ENCODE measurements at places on chromosomes 11 and 22.

DNA sequence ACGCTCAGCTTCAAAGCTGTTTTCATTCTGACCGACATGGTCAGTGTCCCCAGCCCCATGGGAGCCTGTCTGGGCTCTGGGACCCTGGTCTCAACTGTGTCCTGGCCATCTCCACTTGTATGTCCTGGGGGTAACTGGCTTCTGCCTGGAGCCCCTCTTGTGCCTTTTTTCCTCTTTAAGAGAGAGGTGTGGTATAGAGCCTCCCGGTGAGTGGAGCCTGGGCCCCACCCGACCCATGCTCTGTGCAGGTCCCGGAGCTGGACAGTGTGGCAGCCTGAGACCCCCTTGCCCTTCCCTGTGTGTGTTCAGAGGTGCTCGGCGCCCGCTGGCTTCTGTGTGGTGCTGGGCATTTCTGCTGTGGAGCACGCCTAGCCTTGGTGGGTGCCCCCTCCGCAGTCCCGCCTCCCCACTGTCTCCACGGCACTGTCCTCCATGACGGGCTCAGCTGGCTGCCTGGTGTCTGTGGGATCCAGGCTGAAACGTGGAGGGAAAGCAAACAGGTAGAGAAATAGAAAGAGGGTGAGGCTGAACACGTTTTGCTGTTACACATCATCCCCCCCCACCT lies 74.9 kb downstream of the PARVB start:
- DNase-seq = no peak

GRCh38 chr22:45642986-45643385 lies 28.6 kb upstream of the ATXN10 start:
- no peak for DNase-seq

DNA sequence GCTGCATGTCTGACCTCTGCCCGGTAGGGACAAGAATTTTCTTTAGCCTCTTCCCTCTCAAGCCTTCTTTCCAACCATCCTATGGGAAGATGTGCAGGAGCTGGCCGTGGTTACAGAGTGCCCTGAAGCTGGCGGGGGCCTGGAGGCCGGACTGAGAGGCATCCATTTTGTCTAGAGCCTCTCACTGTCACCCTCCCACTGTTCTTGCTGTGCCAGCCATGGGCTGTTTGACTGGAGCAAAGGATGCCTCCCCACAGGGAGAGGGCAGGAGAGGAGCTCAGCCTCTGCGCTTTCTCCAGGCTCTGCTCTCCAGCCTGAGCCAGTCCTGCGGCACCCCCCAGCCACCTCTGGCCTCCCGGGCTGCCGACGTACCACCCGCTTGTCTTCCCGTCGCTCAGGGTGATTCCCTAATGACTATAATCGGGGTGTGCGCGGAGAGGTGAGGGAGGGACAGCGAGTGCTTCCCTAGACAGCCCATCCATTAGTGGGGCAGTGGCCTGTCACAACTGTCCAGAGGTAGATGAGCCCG lies 123.8 kb downstream of the NECTIN1 start:
- no peak for DNase-seq

GRCh38 chr22:36862251-36863242 lies 1.7 kb downstream of the NCF4 start:
- DNase-seq = no peak

- no peak for DNase-seq
These were observed 524 bp downstream of the MTMR2 start for GRCh38 chr11:95923439-95923727.

- no peak for DNase-seq
These were observed 1.8 kb downstream of the MTA2 start for GRCh38 chr11:62599901-62600300.

GRCh38 chr22:42365111-42365865 lies 66.9 kb downstream of the NFAM1 start:
- DNase-seq = no peak

- peak; percentile 44 for DNase-seq
These were observed 198.2 kb upstream of the POU2AF2 start for GRCh38 chr11:111047374-111047773.

GRCh38 chr11:17516551-17517150 lies 27.6 kb downstream of the USH1C start:
- DNase-seq = no peak

- peak; percentile 33 for DNase-seq
These were observed 10.3 kb downstream of the PRDM10 start for GRCh38 chr11:129992161-129992944.

GRCh38 chr11:74345420-74345819 lies 34.0 kb upstream of the P4HA3 start:
- DNase-seq = no peak

- DNase-seq = no peak
These were observed 60.7 kb downstream of the NFAM1 start for GRCh38 chr22:42371501-42371900.

DNA sequence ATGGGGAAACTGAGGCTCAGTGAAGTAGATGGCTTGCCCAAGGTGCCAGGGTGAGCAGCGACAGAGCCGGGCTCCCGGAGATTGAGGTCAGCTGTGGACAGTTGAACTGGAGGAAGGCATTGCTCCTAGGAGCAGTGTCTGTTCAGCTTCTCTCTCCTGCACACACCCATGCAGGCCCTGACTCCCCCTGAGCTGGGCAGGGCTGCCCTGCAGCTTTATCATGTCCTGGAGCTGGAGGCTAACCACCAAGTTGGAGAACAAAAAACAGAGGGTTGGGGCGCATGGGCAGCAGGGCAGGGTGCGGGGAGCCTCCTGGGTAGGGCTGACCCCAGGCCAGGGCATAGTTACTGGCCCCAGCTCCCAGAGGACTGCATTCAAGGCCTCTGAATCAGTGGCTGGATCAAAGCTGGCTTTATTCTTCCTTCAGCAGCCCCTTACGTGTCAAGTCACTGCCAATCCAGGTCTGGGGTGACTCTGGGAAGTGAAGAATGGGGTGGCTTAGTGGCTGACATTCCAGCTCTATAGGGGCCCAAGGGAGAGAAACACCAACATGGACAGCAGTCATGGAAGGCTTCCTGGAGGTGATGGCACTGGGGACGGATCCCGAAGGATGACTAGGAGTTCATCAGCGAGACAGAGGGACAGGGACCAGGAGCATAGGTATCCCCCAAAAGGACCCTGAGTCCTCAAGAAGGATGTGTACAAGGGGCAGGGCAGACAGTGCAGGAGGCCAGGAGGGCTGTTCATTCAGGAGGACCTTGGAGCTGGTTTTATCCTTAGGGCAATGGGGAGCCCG lies 83.8 kb downstream of the CACNA1I start:
- DNase-seq = no peak

GRCh38 chr11:82959987-82960778 lies 58.6 kb downstream of the DDIAS start:
- no peak for DNase-seq

GRCh38 chr22:22768885-22769284 lies 118.7 kb upstream of the IGLL5 start:
- DNase-seq = no peak

DNA sequence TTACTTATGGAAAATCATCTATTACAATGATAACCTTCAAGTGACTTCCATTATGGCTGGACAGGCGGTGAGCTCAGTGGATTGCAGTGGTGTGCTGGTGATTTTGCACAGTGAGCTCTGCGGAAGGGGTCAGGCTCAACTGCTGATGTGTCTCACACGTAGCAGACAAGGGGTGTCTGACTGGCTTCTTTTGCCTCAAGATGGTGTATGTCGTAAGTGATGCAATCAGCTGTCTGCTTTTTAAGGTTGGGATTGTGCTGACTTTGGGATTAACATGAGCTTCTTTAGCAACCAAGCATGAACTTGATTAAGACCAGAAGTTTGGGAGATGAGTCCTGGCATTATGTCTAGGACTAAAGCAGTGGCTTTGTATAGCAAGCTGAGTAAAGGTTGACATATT lies 49.5 kb downstream of the POLD3 start:
- no peak for DNase-seq

DNA sequence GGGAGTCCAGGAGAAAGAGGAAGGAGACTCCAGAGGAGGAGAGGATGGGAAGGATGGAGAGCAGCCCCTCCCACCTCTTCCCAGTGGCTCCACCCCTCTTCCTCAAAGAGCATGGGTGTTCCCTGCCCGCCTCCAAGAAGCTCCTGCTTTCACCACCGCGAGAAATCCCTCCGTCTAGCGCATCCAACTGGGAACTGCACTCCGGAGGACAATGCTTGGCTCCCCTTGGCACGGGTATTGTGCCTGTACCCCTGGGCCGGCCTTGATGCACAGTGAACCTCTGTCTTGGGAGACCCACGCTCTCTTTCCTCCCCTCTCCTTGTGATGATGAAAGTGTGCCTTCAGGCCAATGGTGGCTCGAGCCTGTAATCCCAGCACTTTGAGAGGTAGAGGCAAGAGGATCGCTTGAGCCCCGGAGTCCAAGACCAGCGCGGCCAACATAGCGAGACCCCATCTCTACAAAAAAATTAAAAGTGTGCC lies 14.9 kb upstream of the ADA2 start:
- no peak for DNase-seq

DNA sequence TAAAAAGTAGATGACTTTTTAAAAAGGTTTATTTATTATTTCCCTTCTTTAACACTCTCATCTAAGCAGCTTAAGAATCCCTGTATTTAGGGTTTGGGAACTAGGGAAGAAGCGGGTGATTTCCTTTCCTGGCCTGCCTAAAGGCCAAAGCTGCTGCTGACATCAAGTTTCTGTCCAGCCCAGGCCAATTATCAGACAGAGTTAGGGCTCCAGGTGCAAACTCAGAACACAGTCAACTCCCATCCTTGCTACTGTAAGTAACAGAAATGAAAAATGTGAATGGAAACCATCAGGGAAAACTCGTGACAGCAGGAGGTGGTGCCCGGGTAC lies 108.9 kb downstream of the CCDC81 start:
- DNase-seq = no peak

- DNase-seq = no peak
These were observed 45.6 kb downstream of the PTPRJ start for GRCh38 chr11:48025984-48026340.

DNA sequence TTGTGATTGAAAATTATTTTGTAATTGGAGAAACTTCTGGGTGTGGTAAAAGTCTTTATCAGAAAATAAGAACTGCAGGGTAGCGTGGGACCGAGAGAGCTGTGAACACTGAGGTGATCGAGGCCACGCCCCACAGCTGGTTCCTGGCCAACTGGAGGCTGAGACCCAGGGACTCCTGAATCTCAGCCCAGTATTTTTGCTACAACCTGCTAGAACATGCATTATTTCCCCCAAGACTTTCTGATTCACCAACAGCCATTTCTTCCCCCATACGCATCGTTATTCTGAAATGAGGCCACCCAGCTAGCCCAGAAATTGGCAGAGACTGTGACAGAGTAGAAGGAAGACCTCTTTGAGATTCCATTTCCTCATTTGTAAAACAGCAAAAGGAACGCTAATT lies 3.4 kb upstream of the FGF19 start:
- no peak for DNase-seq

- DNase-seq = no peak
These were observed 26.6 kb downstream of the CCDC90B start for GRCh38 chr11:83259559-83259958.

DNA sequence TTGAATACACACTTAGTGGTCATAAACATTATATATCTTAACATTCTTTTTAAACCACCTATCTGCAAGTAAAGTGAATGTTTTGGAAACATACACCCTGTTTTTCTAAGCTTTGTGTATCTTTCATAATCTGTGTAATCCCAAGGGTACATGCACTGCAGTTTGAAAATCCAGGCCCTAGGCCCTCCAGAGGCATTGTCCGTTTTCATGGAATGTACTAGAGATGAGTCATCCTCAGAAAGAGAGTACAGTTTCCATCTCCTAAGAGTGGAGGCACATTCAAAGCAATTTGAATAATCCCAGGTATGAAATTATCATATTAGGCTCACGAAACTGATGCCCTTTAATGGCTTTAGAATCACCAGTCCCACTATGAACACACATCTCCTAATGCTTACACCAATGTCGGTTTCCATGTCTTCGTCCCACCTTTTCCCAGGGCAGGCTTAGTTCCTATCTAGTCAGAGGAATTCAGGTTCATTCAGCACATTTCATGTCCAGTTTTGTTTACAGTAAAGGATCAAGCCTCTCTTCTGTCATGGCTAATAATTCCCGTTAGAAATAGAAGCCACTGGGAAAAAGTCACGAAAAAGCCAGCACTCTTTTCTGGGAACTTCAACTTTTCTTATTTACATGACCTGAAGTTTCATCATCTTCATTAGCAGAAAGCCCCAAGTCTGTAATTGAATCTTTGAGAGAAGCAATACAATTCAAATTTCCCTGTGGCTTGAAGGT lies 39.5 kb upstream of the CD44 start:
- DNase-seq = peak; percentile 72

DNA sequence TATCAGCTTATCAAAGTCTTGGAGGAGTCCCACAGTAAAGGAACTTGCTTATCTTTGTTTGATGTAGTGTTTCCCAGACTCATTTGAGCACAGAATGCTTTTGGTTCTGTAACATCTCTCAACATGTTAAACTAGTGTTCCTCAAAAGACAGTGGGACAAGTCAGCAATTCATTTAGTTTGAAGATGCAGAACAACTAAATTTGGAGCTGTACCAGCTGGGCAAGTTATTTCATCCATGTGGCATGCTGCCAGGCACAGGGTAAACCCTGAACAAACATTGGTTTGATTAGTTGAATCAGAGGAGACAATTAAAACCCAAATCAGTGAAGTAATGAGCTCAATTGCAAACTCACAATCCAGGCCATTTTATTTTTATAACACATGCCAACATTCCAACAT lies 141.2 kb downstream of the CSNK2A3 start:
- DNase-seq = no peak

DNA sequence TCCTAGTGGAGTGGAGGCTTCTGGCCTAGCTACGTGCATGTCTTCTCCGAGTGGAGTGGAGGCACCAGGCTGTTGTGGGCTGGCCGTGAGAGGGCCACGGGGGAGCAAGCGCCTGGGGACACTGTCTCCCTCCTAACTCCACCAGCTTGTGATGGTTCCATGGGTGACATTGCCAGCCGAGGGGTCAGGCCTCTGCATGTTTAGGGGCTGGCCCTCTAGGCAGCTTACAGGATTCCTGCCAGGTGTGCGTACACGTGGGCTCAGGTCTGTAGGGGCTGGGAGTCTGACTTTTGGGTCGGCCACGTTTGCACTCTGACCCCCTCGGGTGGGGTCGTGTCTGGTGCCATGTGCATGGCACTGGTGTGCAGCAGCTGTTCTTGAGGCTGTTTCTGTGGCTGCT lies 31.6 kb downstream of the TBC1D22A start:
- no peak for DNase-seq

DNA sequence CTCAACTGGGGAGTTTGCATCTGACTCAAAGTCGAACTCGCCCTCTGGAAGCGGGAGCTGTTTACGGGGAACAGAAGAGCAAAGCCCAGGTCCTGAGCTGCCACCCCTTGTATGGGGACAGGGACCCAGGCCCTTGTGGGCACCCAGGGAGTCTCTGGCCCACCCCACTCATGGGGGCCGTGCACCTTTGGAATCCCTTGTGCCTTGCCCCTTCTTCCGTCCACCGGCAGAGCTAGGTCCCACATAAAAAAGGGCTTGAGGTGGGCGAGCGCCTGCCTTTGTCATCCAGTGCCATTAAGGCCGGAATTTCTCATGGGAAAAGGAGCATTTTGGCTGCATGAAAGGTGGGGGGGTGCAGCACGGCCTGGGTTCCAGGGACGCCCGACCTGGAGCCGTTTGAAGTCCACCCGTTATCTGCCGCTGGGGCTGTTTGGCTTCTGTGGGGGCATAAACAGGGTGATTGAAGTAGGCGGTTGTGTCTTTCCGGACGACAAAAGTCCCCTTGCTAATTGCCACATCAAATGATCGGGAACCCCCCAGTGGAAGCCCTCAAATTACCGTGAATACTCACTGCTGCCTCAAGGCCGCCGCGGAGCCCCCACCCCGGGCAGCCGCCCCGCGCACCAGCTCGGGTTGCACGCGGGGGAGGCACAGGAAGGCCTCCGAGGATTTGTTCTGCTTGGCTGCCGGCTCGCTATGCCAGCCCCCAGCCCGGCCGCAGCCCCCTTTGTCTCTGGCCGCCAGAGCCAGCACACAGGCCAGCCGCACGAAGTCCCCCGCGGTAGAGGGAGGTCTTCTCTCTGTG lies 49.0 kb upstream of the FGF3 start:
- DNase-seq = no peak

Measured in astrocyte (in vitro differentiated cells and primary cell).